Endodermal cell (in vitro differentiated cells): ENCODE measurements at places on chromosomes 5 and 9.

GRCh38 chr9:98639133-98639532 is 69.6 kb downstream of the GABBR2 start:
- no peak for DNase-seq

GRCh38 chr5:132268769-132269551 is 11.5 kb downstream of the PDLIM4 start:
- DNase-seq: no peak

GRCh38 chr9:136978073-136978864 is 965 bp downstream of the PTGDS start:
- DNase-seq: peak; percentile 98

GRCh38 chr9:121289772-121290370 is 21.9 kb downstream of the GSN start:
- DNase-seq: no peak

DNA sequence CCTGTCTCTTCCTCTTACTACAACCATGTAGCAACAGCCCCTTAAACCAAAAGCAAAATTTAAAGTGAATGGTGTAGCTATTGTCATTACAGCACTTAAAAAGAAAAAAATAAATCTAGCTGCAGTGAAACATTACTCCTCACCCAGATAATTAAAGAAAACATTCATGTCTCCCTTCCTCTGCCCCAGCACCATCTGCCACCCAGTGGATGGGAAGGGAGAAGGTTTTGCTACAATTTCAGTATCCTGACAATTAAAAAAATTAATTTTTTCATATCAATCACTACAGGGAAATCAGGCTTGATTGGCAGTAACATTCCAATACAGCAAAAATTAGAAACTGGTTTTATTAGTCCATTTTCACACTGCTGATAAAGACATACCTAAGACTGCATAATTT is 147.4 kb upstream of the PUM3 start:
- DNase-seq: no peak

DNA sequence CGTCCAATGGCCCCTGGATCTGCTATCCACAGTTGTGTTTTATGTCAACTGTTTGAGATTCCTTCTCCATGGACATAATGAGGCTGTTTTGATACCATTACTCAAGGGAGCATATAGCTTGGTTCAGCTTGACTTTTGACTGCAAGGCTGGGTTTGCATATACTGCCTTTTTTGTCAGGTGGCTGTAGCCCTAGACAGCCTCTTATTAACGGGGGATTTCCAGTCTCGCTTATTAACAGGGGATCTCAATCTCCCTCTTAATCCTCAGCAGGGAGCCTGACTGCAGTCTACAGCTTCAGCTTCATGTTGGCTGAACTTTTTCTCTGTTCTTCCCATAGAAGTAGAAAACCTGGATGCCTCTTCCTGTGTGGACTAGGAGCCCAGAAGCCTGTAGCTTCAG is 73.7 kb upstream of the TNC start:
- no peak for DNase-seq

GRCh38 chr9:75851917-75852316 is 38.6 kb upstream of the PCSK5 start:
- no peak for DNase-seq

DNA sequence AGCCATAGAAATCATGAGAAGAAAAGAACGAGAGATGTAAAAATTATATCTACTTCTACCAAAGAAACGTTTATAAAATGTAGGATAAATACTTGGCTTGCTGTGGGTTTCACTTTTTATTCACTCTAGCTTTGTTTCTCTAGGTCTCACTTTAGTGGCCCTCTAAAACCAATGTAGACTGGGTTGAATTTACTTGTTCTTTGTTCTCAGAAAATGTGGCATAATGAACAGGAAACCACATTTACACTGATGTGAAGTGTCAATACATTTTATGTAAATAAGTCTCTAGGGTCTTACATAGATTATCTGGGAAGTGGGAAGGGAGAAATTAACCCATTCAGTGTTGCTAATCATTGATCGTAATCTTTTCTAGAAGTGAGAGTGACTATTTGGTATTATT is 58.9 kb downstream of the PLPPR1 start:
- no peak for DNase-seq

DNA sequence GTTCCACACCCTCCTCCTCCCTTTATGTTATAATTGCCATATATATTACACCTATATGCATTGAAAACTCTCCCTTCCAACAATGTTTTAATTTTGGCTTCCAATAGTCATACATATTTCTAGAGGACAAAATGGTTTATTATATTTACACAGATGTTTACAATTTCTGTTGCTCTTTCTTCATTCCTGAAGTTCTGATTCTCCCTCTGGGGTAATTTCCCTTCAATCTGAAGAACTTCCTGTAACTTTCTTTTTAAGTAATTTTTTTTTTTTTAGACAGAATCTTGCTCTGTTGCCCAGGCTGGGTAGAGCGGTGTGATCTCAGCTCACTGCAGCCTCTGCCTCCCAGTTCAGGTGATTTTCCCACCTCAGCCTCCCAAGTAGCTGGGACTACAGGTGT is 173.0 kb upstream of the MAP1B start:
- no peak for DNase-seq

DNA sequence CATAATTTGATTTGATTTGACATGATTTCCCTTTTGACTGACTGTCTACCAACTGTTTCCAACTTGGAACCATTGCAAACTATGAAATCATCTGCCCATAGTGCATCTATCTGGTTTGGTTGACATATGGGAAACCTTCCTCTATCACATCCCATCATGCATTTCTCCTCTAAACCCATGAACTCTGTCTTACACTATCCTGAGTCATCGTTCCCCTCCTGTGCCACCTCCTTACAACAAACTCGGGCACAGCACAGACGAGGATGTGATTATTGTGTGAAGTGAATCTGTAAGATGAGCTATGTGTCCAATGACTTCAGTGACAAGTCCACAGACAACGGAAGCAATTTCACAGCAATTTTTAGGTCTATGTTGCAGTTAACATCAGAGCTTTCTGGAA is 126.1 kb downstream of the NPR3 start:
- DNase-seq: no peak

GRCh38 chr9:124214116-124214515 is 43.6 kb upstream of the NEK6 start:
- peak; percentile 35 for DNase-seq

DNA sequence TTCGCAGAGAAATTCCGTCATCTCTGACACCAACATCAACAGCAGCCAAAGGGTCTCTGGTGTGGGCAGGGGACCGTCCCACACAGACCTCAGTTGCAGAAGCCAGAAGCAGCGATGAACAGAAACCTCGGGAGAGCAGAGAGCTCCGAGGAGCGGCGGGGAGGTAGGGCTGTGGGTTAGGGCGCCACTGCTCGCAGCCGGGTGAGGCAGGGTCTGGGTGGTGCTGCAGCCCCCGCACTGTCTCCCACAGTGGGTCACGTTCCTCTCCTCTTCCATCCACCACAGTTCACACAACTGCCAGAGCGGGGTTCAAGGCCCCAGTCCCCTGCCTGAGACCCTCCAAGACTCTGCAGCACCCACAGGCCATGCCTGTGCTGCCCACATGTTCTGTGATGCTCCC is 99.9 kb downstream of the OLFM1 start:
- no peak for DNase-seq

DNA sequence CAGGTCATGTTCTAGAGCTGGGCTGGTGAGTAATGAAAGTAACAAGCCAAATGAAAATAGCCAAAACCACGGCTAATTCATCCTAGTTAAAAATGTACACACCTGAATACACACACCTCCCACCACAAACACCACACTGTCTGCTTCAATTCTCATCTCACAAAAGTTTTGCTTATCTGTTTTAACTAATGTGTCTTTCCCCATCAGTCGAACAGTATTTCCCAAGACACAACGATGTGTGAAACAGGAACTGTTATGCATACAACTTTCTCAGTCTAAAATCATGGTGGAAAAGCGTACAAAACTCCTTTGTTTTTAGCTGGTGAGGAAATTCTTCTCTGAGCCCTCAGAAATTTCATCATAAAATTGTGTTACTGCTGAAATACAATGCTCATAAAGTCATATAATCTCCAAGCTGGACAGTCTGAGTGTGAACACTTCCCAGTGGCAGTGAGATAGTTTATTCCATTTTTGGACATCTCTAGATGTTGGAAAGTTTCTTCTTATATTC is 242.4 kb downstream of the EFNA5 start:
- no peak for DNase-seq

DNA sequence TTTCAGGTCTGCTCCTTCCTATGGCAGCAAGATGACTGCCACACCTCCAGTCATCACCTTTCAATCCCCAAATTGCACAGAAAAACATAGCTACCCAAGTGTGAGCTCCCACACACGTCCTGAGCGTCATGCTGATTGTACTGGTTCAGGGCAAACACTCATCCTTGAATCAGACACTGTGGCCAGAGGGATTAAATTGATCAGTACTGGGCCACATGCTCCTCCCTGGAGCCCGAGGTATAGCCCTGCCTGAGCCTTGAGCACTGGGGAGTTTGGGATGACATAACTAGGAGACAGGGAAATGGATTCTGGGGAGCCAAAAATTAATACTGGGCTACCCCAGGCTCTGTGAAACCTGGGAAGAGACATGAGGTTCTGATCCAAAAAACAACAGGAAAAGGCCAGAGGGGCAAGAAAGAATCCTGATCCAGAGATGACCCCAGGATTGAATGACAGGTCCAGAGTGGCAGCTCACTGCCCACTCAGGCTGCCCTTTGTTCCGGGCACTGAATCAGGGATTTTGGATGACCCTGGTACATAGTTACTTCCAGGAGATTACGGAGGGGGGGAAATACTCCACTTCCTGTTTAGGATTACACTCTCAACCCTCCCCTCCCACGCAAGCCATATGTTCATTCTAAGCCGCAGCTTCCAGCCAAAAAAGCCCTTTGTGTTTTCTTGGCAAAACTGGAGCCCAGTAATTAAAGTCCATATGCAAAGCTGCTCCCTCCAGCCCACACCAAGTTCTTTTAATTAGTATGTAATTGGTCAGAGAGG is 141.6 kb upstream of the SPRY4 start:
- no peak for DNase-seq

DNA sequence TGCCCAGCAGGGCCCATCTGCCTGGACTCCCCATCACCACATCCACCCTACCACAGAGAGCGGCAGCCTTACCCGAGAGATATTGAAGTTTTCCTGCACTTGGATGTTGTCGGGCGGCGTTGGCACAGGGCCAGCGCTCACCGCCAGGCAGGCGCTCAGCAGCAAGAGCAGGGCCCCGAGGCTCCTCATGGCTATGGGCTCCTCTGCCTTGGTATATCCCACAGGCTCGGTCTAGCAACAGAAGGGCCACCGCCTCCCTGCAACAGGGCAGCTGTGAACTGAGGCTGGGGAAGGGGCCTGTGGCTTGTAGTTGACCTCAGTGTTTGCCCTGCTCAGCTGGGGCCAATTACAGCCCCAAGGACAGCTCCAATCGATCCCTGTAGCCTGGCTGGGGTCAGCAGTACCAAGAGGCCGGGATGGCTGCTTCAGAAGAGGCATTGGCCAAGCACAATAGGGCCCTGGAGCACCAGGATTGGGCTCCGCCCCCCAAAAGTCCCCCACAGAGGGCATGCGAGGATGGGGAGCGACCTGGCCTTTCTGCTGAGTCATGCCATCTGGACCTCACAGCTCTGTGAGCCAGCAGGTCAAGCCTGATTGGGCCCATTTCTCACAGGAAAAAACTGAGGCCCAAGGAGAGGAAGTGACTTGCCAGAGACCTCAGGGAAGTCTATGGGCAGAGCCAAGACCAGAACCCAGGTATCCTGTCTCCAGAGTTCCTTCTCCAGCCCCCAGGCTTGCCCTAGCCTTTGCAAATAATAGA is at the start of gene AMBP:
AMBP (minus strand) TSS at position 280 of the 760 bp plus-strand sequence; CDS start at position 189, 91 bp downstream.
- DNase-seq: no peak

DNA sequence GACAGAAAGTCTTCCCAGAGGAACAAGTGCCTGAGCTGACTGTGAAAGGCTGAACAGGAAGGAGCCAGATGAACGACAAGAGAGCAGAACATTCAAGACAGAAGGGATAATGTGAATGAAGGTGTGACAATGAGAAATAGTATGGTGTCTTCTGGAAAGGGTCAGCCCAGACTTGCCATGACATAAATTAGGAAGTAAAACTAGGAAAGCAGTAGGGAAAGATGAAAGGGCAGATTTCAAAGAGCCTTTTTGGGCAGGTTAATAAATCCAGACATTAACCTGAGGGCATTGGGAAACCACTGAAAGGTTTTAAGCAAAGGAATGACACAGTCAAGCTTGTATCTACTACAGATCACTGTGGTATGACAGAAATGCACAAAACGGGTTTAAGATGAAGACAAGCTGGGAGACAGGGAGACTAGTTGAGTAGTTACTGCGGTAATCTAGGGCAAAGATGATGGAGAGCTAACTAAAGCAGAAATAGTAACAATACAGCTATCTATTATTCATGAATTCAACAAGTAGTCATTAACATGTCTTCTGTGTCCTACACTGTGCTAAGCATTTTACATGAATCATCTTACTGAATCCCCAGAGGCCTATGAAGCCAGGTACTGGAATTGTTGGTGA is 580.9 kb upstream of the WWC1 start:
- no peak for DNase-seq

GRCh38 chr5:40447438-40447837 is 232.3 kb upstream of the PTGER4 start:
- DNase-seq: no peak

GRCh38 chr9:98594546-98595160 is 114.1 kb downstream of the GABBR2 start:
- DNase-seq: no peak
